HuH-7 (cell line): ENCODE measurements at places on chromosomes 1 and 21.
A peak's percentile ranks its signal among the peaks of the same experiment; 100 is the strongest.

DNA sequence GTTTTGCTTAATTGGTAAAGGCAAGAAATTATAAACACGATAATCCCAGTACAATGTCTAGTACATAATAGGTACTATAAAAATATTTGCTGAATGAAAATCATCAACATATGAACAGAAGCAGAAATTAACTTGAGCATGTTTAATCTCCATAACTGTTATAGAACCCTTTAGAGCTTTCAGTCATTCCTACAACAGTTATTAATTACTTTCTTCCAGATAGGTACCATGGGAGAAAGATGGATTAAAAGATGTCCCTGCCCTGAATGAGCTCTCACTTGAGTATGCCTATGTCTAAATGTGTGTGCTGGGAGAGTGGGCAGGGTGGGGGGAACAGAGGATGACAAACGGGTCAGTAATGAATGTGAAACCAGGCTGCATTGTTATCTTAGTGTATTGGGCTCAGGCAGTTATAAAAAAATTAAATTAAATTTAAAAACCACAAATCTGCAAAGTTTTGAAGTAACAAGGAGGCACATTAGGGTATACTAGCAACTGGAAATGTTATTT, 2.4 kb downstream of the EPS15 start:
- DNase-seq: no peak

GRCh38 chr1:25769625-25770383, 30.2 kb upstream of the SELENON start:
- DNase-seq: no peak

- DNase-seq: no peak
Measured at GRCh38 chr1:197141575-197141974, 4.9 kb downstream of the ASPM start.

- DNase-seq: no peak
Measured at GRCh38 chr1:89347296-89347695, 16.6 kb upstream of the GBP6 start.

GRCh38 chr1:202143768-202144401, 652 bp downstream of the ARL8A start:
- DNase-seq: peak; percentile 48

GRCh38 chr1:61245696-61246400, 163.5 kb downstream of the NFIA start:
- DNase-seq: no peak

DNA sequence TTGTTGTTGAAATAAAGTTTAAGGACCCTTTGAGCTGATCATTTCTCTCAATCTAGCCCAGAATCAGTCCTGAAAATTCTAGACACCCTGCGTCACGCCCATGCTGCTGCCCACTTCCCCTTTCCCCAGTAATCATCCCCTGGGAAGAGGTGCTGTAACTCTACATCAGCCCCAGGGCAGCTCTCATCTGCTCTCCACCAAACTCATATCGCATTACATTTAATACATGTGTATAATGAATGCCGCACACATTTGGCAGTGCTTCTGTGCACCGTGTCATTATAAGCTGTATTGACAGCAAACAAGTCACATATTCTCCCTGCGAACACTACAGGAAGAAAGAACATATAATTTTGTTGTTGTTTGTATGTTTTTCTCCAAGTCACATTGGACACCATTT, 539.7 kb upstream of the DAB1 start:
- no peak for DNase-seq

- no peak for DNase-seq
Measured at GRCh38 chr1:226737819-226738420, 1.2 kb downstream of the ITPKB start.

DNA sequence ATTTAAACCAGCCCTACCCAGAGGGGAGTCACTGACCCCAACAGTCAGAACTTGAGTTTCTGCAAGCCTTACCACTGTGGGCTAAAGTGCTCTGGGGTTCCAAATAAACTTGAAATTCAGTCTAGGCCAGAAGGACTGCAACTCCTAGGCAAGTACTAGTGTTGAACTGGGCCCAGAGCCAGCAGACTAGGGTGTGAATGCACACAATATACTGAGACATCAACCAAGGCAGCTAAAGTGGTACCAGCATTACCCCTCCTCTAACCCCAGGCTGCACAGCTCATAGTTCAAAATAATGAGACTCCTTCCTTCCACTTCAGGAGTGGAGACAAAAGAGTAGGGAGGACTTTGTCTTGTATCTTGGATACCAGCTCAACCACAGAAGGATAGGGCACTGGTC, 18.9 kb upstream of the IL20 start:
- DNase-seq: no peak

- no peak for DNase-seq
Measured at GRCh38 chr1:174191349-174191862, 32.1 kb downstream of the RABGAP1L start.

DNA sequence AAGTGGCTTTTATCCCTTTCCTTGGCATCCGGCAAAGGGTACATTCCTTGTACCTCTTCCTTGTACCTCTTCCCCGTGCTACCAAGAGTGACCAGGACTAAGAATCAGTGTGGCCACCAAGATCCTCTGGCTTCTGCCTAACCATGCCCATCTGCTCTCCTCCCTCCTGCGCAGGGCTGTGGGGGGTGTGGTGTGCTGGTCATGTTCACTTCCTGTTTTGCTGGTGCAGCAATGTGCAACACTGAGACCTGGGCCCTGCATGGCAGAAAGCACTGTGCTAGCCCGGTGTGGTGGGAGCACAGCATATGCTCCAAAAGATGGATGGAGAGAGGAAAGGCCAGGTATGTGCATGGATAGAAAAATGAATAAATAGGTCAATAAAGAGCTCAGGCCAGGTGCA, 33.3 kb upstream of the TENT5C start:
- DNase-seq: no peak

DNA sequence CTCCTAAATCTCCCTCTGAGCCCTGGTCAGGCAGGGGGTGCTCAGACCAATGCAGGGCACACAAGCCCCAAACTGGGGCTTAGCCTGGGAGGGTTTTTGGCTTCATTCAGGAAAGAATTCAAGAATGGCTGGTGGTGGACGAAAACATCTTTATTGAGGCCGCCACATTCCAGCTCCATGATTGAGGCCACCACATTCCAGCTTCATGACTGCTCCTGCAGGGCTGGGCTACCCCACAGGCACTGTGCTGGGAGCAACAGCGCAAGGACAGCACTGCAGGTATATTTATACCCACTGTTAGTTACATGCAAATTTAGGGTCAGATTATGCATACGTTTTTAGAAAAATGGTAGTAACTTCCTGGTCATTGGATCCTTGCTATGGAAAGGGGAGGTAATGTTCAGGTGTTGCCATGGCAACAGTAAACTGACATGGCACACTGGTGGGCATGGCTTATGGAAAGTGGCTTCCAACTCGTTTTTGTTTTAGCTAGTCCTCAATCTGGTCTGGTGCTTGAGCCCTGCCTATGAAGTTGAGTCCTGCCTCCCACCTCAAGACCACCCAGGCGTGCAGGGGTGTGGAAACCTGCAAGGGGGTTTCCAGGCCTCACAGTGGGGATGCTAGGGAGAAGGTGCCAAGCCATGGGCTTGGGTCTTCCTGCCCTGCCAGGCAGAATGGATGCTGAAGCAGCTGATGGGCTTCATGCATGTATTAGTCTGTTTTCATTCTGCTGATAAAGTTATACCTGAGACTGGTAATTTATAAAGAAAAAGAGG, 348.7 kb upstream of the AJAP1 start:
- no peak for DNase-seq

DNA sequence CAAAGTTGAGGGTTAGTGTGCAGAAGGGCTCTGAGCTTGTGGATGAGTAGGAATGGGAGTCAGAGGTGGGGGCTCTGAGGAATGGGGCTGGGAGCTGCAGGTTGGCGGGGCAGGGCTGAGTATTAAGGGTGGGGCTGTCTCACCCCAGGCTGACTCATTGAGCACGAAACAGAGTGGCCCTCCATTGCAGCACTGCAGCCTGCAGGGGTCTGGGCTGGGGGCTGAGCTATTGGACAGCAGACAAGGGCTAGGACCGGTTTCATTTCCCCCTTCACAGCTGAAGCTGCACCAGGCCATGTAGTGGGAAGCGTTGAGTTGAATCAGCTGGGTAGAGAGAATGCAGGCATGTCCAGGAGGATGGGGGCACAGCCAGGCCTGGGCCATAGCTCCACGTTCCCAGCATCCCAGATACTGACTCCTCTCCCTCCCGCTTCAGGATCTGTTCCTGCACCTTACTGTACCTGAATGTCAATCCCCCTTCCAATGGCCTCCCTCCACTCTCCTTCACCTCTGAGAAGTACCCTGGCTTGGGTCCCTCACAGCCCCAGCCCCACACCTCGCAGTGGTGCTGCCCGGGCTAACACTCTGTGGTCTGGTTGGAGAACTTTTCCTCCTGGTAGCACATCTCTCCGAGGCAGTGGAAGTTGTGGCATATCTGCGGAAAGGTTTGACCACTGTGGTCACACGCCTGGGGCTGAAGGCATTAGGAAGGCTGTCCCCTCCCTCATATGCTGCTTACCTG, 4.4 kb upstream of the INPP5B start:
- no peak for DNase-seq

DNA sequence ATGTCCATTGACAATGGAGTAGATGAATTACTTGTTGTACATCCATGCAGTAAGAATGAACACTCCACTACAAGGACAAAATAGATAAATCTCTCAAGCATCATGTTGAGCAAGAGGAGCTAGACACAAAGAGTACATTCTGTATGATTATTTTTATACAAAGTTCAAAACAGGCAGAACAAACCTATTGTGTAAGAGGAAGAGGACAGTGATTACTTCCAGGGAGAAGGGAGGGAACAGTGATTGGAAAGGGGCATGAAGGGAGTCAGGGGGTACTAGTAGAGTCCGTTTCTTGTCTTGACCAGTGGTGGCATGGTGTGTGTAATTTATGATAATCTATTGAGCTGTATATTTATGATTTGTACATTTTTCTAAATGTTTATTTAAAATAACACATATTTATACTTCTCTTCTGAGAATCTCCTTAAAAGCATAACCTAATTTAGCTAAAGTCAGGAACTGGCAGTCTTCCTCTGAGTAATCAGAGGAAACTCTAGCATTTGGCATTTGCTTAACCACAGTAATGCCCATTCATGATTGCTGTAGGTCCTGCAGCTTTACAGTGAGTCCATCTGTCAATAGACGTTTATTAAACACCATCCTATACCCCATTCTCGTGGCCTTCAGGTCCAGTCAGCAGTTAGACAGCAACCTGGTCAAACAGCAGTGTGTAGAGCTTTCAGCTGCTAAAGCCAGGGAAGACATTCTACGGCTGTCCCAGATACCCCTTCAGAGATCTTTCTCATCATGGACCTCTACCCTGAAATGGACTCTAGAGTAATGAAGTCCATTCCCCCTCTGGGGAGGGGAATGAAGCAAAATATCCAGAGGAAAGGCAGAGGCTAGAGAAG, 114.1 kb upstream of the GALNT2 start:
- DNase-seq: no peak

DNA sequence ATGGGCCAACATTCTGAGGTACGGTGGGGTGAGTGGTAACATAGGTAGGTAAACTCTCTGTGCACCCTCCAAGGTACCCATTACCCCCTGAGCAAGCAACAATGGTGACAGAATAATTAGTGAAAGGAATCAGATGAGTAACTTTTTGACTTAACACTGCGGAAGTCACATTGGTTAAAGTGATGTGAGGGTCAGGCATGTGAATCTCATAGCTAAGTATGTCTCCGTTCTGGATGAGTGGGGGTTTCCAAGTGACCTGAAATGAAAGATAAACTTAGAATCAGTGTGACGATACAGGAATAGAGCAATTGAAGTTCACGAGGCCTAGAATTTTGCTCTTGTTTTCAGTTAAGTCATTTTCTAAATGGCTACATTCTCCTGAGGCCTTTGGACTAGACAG, 311.7 kb downstream of the KCTD3 start:
- DNase-seq: no peak

DNA sequence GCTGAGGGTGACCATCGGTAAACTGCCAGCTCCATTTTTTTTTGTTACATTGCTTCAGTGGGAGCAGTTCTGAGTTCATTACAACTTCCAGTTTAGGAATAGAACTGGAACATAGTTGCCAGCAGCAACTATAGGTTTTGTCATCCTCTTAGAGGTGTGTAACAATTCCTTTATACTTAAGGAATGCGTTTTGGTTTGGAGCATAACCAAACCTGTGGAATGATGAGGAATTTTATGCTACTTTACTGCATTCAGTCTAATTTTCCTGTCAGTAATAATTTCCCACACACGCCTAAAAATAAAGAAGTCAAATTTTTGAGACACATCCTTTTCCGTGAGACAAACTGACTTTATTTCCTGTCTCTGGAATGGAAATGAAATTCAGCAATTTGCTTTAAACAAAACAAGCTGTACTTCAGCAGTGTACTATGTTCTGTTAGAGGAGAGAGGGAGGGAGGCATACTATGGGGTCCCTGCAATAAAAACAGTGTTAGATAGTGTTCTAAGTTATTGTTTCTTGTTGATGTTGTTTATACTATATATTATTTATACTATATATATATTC, 4.8 kb upstream of the AMPD1 start:
- DNase-seq: no peak

DNA sequence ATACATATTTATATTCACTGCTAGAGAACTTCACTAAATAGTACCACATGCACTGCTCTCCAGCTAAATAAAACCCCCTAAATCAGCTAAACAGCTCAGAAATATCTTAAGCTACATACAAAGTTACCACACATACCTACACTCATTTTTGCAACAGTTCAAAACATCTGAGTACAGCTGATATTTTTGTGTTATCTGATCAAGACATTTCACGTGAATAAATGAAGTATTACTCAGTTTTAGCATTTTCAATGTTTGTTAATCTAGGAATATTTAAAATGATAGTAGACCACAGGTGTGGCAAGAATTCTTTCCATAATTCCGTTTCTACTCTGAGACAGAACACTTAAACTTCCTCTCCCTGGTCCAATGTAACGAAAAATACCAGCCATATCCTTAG, 20.8 kb downstream of the EVI5 start:
- no peak for DNase-seq

DNA sequence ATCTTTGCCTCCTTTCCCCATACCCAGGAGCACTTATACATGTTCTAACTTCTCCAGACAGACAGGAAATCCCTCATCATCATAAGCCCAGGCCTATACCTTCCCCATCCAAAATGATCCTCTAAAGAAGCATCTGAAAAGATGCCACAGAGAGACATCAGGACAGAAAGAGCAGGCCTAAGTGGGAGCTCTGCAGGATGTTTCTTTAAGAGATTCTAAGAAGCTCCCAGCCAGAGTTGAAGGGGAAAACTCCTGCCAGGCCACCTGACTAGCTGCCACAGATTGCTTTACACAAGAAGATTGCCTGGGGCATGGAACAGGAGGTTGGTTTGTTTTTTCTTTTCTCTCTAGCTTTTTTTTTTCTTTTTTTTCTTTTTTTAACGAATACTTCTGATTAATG, 275.8 kb downstream of the VAV3 start:
- DNase-seq: no peak

DNA sequence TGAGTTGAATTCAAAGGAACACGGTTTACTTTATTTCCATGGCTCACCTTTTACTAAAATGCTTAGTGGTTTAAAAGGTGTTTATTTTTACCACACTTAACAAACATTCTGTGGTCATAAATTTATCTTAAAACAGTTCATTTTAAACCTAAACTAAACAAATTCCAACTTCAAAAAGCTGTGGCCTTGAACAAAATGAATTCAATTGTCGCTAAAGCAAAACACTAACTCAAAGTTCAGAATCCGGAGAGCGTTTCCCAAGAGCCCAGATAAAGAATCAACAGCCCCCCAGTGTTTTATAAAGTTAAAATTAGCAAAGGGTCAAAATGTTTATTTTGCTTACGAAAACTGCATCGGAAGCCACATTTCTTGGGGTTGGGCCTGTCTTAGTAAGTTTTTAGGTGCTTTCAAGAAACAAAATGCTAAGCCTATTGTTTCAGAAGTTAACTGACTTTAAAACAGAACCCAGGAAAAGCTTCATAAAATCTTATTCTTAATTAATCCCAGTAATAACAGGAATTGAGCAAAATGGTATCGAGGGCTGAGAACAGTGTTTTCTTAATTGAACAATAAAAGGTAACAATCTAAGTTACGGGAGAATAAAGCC, 1.3 kb downstream of the PUM1 start:
- no peak for DNase-seq
